Bronchial epithelial cell (primary cell): ENCODE measurements at places on chromosomes 3 and 15.

GRCh38 chr3:101036213-101036618 lies 43.0 kb upstream of the ABI3BP start:
- DNase-seq: peak; percentile 96

GRCh38 chr3:14371573-14372474 lies 30.6 kb upstream of the SLC6A6 start:
- DNase-seq: peak; percentile 70

- no peak for DNase-seq
Observed at GRCh38 chr3:56867671-56868070, 65.9 kb upstream of the ARHGEF3 start.

- DNase-seq: peak; percentile 70
Observed at GRCh38 chr3:41418961-41419691, 219.8 kb downstream of the CTNNB1 start.

DNA sequence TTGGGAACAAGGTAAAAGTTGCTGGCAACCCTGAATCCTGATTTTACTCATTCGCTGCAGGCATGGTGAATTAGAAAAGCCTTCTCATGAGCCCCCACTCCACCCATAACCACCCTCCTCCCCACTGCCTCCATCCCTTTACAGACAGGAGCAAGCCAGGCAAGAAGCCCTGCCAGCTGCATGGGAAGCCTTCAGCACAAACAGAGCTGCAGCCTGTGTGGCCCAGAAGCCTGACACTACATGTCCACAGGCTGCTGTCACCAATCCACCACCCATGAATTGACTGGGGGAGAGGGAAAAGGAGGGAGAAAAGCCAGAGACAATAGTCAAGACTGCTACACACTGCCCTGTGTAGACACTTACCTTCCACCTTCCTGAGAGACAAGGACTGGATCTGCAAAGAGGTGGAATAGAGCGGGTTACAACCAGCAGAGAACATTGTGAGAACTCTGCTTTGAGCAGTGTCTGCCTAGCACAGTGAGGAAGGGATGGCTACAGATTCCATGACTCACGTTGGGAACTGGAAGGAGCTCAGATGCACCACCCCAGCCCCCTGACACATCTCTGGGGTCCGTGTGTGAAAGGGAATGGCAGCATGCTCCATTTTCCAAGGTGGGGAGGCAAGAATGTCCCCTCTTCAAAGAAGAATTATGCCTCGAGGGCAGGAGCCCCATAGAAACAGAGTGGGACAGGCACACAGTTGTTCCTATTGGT lies 33.9 kb downstream of the DZIP1L start:
- peak; percentile 65 for DNase-seq

DNA sequence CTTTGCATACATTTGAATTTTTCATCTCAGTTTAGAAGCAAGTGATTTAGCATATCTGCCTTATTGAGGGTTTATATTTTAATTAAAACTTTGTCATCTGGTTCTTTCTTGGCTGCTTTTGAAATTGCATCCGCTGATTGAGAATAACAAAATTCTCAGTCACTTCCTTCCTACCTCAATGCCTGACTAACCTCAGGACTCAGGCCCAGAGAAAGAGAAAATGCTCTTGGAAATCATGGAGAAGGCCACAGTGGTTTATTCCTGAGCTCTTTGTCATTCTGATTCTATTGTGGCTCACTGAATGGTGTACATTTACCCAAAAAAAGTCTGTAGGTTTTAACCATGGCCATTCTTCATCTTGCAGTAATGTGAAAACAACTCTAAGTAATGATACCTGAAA lies 533.9 kb downstream of the TBL1XR1 start:
- no peak for DNase-seq

DNA sequence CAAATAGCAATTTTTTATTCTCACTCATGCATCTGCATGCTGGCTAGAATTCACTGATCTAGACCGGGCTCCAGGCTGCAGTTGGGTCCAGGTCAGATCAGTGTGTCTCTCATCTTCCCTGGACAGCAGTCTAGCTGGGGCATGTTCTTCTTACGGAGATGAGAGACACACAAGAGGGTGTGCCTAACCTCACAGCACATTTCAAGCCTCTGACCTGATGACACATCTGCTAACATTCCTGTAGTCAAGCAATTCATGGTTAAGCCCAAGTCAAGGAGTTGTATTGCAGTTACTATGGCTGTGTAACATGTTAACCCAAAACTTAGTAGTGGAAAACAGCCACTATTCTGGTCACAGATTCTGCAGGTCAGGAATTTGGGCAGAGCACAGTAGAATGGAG lies 13.1 kb downstream of the BSN start:
- DNase-seq: peak; percentile 78

DNA sequence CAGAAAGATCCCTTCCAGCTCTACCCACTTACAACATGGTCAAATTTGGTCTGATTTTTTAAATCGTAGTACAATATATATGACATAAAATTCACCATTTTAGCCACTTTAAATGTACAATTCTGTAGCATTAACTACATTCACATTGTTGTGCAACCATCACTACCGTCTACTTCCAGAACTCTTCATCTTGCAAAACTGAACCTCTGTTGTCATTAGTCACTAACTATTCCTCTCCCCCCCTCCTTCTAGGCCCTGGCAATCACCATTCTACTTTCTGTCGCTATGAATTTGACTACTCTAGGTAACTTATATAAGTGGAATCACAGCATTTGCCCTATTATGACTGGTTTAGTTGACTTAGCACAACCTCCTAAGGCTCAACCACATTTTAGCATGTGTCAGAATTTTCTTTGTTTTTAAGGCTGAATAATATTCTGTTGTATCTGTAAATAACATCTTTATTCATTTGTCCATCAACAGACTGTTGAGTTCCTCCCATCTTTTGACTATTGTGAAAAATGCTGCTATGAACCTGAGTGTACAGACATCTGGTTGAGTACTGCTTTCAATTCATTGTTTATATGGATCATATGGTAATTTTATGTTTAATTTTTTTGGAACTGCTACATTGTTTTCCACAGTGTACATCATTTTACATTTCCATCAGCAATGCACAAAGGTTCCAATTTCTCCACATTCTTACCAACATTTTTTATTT lies 35.5 kb upstream of the CCR2 start:
- no peak for DNase-seq

DNA sequence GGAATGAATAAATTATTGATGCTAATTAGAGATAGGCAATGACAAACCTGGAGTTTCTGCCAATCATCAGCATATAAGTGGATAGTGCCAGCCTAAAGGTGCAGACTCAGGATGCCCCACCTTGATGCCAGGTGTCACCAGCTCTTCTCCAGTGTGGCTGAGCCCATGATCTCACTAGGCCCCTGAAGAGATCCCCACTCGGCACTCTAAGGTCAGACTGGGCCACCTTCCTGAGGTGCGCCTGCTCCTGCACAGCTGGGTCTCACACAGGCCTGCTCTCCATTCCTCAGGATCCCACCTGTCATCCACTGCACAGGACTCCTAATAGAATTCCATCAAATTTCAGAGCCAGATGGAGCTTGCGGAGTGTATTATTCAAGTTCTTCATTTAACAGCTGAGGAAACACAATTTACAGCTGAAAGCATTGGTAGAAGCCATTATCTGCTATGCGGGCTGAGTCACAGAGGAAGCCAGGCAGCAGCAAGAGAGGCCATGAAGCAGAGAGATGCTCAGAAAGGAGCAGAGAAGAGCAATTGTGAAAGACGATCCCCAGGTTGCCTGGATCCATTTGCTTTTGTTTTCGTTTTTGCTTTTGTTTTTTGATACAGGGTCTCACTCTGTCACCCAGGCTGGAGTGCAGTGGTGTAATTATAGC lies 25.1 kb upstream of the FSTL1 start:
- DNase-seq: no peak

GRCh38 chr3:64109438-64109837 lies 86.1 kb upstream of the PSMD6 start:
- DNase-seq: no peak

- DNase-seq: peak; percentile 12
Observed at GRCh38 chr3:14900881-14901873, 46.2 kb upstream of the NR2C2 start.

- DNase-seq: no peak
Observed at GRCh38 chr3:42999212-42999611, 20.1 kb downstream of the GASK1A start.

DNA sequence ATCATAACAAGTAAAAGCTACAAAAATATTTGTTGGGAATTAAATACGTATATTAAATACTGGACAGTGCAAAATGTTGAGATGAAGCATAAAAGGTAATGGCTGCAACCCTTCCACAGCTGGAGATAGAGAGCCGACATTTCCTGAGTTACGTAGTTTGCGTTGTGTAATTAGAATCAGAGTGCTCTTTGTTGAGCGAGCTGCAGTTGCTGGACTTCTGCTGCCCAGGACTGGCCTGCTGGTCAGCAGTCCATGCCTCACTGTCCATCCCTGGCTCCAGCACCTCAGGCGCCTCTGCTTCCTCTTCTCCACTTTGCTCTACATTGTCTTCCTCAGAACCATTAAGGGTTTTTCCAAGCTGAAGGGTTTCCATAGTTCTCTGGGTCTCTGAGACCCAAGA lies 28.4 kb upstream of the SHC4 start:
- DNase-seq: no peak

- DNase-seq: no peak
Observed at GRCh38 chr3:158354713-158355112, 216.3 kb upstream of the MLF1 start.

DNA sequence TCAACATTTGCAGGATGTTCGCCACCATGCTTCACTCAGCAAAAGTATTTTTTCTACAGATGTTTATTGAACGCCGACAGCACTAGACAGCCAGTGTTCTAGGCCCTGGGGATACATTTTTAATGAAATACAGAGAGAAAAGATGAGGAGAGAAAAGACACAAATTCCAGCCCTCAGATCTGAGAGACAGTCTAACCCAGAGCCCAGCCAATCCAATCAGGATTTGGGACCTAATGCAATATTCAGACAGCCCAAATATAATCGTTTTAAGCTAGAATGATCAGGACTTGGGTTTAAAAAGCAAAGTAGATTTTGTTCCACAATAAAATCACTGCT lies 174.8 kb downstream of the SLCO3A1 start:
- DNase-seq: no peak

GRCh38 chr3:17505856-17506255 lies 236.6 kb downstream of the TBC1D5 start:
- peak; percentile 17 for DNase-seq

- no peak for DNase-seq
Observed at GRCh38 chr15:29048011-29048410, 162.2 kb downstream of the APBA2 start.

DNA sequence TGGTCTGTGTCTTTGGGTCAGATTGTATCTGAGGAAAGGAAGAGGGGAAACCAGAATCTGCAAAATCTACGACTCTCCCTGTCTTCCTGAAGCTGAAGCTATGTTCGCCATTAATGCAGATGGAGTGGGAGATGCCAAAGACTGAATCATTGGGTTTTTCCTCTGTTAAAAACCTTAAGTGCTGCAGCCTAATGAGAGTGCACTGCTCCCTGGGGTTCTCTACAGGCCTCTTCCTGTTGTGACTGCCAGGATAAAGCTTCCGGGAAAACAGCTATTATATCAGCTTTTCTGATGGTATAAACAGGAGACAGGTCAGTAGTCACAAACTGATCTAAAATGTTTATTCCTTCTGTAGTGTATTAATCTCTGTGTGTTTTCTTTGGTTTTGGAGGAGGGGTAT lies 24.0 kb downstream of the RMDN3 start:
- no peak for DNase-seq

DNA sequence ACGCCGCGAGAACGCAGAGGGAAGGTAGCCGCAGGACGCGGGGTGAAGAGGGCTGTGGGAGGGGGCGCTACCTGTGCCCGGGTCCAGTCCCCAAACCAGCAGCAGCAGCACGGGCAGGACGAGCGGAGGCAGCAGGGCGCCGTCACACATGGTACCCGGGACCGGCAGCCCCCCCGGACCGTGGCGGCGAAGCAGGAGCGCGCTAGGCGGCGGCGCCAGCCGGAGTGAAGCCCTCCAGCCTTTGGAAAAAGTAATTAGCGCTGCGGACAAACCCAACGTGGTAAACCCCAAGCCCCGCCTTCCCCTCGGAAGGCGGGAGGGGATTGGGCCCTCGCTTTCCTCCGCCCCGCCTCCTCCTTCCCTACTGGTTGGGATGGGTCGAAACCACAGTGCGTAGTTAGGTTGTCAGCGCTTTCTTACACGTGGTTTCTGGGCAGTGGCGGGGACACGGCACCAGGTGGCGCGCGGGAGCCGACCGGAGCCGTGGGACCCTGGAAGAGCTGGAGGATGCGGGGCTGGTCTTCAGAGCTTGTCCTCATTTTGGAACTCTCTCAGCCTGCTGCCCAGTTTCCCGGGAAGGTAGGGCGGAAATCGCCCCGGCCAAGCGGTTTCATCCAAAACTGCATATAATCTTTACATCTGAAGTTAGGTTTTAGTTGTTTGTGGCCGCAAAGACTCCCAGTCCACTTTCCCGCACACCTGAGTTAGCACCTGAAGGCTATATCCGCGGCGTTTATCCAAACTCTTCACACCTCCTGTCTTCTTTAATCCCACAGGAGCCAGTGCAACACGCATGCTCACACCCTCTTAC lies at the start of gene ADAMTS17:
ADAMTS17 (minus strand) TSS at position 226 of the 811 bp plus-strand sequence; CDS start at position 150, 76 bp downstream.
- DNase-seq: peak; percentile 87
